Smooth muscle cell of the pulmonary artery (primary cell): ENCODE measurements at places on chromosomes 11 and 22. TPM values are rescaled to one million over a fixed set of nuclear protein-coding genes. Genes with fewer than 3 reads are reported as not detected.

The OR51B2 gene
- total RNA-seq = 0.13 TPM in 2 replicates

The PRODH gene
- total RNA-seq = under 0.01 and 0.03 TPM in 2 replicates

The OR4A16 gene
- total RNA-seq = not detected in 2 replicates

The HEPN1 gene
- not detected in 2 replicates for total RNA-seq
